ENCODE measurements at places on chromosomes 11 and 22.

GRCh38 chr22:29907753-29908515, 25.0 kb downstream of the MTMR3 start:
- peak; percentile 98 for DNase-seq

DNA sequence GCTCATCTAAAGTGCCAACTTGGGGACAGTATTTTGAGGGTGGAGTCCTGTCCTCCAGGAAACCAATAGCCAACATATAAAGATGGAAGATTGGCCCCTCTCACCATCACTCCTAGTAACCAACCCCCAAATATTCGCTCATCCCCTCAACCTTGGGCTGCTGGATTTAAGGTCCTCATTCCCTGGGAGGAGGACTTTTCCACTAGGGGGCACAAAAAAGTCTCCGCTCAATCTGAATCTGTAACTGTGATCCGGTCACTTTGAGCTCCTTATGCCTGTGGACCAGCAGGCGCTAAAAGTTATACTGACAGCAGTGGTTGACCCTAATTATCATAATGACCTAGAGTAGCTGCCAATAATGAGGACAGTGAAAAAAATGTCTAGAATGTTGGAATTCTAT, 20.5 kb upstream of the CLPB start:
- DNase-seq, result no peak

GRCh38 chr11:62842171-62842741, 2.9 kb upstream of the WDR74 start:
- no peak for DNase-seq

- DNase-seq, result no peak
Measured at GRCh38 chr11:122050021-122050690, 65.9 kb downstream of the BLID start.

- DNase-seq, result no peak
Measured at GRCh38 chr11:61353131-61354067, 8.3 kb downstream of the CYB561A3 start.

GRCh38 chr11:47179655-47179991, 2.9 kb upstream of the ARFGAP2 start:
- peak; percentile 83 for DNase-seq

GRCh38 chr22:28600546-28601143, 79.0 kb downstream of the TTC28 start:
- peak; percentile 89 for DNase-seq

- DNase-seq, result no peak
Measured at GRCh38 chr11:116537709-116538108, 235.1 kb downstream of the BUD13 start.

DNA sequence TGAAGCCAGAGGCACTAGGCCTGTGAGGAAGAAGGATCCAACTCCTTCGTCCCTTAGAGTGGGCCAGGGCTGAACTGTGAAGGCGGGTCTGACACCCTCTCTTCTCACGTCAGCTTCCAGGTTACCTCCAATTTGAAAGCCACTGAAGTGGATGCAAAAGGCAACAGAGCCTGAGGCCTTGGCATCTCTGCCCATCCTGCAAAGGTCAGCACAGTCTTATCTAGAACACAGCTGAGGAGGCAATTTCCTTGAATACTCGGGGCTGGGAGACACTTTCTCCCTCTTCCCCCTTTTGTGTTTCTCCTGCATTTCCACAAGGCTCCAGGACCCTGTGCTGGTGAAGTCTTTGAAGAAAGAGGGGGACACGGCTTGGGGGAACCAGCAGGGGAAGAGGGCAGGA, 91.6 kb upstream of the PAX6 start:
- DNase-seq, result no peak

- peak; percentile 39 for DNase-seq
Measured at GRCh38 chr11:16843294-16843693, 104.8 kb downstream of the C11orf58 start.

DNA sequence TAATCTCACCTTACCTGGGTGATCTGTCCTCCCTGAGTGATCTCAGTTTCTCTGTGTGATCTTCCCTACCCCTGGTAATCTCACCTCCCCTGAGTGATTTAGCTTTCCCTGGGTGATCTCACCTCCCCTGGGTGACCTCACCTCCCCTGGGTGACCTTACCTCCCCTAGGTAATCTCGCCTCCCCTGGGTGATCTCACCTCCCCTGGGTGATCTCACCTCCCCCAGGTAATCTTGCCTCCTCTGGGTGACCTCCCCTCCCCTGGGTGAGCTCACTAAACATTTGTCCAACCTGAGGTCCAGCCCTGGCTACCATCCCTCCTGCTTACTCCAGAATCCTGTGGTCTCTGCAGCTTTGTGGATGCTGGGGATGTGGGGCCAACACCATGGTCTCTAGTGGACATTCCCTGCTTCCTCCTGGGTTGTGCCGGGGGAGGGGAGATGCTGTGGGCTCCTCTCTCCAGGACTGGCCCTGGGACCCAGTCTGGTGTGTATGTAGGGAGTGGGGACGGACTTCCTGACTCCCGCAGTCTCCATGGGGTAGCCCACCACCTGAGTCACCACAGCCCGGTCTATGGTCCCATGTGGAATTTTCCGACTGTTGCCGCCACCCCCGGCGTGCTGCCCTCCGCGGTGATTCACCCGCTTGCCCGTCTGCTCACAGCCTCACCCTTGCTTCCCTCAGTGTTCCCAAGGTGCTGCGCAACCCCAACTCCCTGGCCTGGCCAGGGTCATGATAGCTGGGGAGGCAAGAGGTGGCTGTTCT, 9.9 kb downstream of the LSP1 start:
- no peak for DNase-seq

DNA sequence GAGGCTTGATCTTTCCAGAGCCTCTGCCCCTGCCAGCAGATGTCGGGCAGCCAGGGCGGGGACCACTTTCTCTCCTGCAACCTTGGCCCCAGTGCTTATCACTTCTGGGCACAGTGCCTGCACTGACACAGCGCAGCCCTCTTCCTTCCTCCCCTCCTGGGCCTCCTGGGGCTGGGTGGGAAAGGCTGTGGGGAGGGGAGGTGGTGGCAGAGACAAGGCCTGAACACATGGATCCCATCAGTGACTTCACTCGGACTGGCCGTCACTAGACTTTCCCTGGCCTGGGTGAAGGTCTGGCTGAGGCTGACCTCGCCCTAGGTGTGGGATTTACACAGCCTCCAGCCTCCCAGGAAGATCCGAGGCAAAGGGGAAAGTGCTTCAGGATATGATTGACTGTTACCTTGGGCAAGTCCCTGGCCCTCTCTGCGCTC, 68.1 kb downstream of the LRRC32 start:
- peak; percentile 92 for DNase-seq

- no peak for DNase-seq
Measured at GRCh38 chr22:27560781-27561180, 240.8 kb downstream of the MN1 start.

- DNase-seq, result peak; percentile 9
Measured at GRCh38 chr11:85854212-85854556, 999 bp upstream of the CCDC83 start.

DNA sequence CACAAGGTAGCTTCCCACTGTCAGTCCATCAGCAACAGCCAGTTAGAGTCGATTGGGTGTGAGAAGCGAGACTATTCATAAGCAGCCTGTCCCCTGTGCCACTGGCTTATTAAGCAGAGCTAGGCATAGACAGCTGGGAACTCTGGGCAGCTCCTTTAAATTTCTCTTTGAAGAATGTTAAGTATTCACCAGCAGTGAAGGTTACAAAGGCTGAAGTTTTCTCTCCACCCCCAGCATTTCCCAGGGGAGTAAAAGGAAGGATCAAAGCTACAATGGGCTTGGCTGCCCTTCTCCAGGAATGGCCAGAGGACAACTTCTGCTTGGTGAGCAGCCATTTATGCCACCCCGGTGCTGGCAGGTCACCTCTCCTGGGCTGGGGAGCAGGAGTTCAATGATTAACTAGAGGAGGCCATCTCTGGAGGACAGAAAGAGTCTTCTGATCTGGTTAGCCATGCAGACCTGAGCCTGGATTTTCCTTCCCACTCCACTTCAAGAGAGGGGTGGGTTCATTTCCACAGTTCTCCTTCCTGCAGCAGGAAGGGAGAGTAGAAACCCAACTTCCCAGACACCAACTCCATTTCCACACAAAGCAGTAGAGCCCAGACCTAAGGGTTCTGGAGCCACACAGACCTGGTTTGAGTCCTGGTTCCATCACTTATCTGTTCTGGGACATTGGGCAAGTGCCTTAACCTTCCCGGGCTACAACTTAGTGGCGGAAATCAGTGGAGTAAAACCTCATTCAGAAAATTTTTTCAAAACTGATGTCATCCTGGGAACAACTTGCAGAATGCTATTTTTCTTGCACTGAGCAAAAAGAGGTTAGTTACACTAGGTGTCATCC, 22.6 kb downstream of the POU2AF3 start:
- DNase-seq, result no peak

DNA sequence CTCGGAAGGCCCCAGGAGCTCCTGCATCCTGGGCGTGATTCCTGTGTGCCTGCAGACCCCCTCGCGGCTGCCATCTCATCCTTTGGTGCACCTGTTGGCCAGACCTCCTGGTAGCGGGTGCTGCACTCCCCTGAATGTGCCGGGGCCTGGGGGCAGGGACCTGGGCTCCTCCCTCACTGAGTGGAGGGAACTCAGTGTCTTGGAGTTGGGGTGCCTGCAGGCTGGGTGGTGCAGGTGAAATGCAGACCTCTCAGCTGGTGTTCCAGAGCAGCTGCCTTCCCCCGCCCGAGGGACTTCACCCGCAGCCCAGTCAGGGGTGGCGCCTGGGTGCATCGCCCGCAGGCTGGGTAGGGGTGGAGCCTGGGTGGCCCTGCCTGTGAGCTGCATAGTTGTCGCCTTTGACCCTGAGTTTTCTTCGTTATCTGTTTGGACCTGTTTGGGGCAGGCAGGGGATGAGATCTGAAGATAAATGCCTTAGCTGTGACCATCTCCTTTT, 31.4 kb downstream of the LRP5 start:
- peak; percentile 60 for DNase-seq

GRCh38 chr11:92638678-92639077, 330.8 kb upstream of the MTNR1B start:
- DNase-seq, result no peak

GRCh38 chr11:27440090-27440489, 32.5 kb downstream of the LGR4 start:
- DNase-seq, result no peak

DNA sequence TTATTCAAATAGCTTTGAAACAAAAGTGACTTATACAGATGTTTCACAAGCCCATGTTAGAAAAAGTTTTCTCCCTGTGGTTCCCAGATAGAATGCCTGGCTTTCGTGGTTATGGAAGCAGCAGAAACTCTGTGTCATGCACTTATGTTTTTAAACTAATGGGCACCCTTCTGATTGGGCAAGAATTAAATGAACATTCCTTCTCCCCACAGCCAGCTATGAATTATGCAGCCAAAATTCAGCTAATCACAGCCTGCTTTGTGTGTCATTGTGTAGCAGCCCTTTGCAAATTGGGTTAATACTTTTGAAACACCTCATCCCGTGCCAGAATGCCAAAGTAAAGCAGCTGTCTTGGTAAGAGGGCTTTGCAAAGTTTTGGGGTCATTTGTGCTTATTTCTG, 46.9 kb downstream of the PANX1 start:
- no peak for DNase-seq

GRCh38 chr11:2933375-2934020, 4.3 kb upstream of the PHLDA2 start:
- DNase-seq, result peak; percentile 84

DNA sequence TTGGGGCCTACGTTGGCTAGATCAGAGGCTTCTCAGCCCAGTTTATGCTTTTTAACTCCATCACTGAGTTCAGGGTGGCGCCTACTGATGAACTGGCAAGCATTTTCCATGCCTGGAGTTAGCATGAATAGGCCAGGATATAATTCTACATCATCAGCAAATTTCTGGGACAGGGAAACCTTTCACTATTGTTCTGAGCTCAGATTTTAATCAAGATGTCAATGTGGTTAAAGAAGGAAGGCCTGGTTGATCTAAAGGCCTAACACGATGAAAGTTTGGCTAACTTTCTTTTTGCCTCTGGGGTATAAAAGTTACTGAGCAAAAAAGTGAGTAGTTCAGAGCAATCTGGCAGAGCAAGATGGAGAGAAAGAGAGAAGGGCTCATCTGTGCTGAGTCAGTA, 21.7 kb upstream of the IFITM3 start:
- DNase-seq, result no peak

- no peak for DNase-seq
Measured at GRCh38 chr22:32862083-32862482, 60.6 kb downstream of the TIMP3 start.

DNA sequence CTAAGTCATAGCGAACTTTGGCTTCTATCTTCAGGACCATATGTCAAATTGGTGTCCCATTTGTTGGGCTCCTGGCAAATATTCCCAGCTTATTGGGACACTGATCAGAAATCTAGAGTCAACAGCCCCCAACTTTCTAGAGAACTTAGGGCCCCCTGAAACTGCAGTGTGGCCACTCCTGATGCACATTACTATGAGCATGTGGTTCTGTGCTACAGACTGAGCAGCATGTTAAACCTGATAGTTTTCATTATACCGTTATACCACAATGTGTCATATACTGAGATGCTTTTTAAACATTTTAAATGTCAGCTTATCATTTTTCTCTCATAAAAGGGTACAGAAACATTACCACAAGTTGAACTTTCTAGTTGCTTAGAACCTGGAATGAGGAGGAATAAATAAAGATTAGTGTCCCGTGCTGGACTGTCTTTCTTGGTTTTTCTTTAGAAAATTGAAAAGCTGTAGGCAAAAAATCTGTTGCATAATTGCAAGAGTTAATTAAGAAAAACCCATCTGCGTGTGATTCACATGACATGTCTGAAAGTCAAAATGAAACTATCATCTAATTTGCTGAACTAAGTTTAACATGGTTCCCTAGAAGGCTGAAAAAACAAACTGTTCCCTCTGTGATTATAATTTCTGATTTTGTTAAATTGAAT, 16.4 kb upstream of the CTSC start:
- DNase-seq, result no peak

DNA sequence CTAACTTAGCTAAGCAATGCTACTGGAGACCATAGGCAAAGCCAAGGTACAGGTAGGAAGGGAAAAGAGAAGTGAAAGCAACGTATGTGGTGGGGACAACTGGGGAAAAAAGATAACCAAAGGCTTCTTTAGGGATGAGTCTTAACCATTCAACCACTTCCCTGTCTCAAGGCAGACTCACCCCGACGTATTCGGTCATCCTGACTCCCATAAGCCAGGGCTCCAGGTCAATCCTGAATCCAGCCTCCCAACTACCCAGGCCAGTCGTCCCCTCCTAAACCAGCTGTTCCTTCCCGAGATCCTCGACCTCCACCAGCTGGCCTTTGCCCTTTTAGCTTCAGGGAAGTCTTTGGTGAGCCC, 330 bp downstream of the ACP2 start:
- no peak for DNase-seq

- no peak for DNase-seq
Measured at GRCh38 chr22:26615149-26615548, 2.7 kb downstream of the CRYBB1 start.

DNA sequence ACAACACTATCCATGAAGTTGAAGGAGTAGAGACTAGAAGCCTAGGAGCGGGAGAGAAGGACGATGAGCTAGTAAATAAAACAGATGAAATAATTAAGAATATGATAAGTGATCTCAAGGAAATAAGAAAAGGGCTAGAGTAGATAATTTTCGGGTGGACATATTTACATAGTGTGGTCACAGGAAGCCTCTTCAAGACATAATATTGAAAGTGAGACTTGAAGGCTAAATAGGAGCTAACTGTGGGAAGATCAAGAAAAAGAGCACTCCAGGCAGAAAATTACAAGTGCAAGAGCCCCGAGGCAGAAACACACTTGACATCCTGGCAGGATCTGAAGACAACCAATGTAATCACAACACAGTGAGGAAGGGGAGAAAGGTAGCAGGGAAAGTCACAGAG, 11.9 kb upstream of the PPFIBP2 start:
- no peak for DNase-seq
